H9 (cell line): ENCODE measurements at places on chromosomes 7 and 10. TPM values are rescaled to one million over a fixed set of nuclear protein-coding genes. Genes with fewer than 3 reads are reported as not detected.

DNA sequence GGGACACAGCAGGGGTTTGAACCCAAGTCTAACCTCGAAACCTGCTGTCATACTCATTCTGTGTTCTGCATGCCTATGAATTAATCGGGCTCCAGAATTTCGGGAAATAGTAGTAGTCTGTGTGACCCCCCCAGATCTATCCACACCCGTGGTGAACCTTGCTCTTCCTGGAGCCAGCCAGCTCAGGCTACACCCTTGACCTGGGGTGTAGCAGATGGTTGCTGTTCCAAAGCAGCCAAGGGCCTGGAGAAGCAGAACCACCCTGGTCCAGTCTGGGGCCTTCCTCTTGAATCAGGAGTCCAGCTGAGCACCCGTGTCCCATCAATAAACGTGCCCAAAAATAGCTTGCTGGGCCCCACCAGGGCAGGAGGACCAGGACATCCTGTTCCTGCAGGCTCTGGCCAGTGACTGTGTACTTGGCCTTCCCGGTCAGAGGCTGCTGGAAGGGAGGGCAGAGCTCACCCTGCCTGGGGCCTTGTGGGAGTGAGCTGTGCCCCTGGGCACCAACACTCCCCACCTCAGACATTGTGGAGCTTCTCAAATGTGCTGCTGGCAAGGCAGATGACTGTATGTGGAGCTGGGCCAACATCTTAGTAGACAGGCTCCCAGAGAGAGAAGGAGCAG is 101.2 kb upstream of the ZNF716 start:
- no peak for DNase-seq

GRCh38 chr10:86756511-86757112 is at the start of gene BMPR1A:
Gene BMPR1A, plus strand, starts transcription at chr10:86756619. Its CDS starts 119,400 bp downstream, at chr10:86876019.
- peak; percentile 91 for DNase-seq

DNA sequence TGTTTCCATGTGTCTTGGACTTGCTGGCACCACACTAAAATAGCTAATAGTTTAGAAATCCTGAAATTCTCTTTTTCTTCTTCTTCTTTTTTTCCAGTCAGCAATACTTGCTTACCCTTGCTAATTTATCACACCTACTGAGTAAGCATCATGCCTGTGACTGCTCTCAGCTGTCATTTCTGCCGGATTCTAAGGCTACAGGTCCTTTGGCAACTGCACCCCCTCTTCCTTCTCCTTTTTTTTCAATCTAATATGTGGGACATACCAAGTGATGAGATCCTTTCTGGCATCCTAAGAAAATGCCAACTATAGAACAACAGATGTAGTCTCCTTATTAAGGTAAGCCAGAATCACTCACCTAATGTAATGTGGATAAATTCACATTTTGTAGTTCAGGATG is 444.7 kb downstream of the MAGI2 start:
- DNase-seq, result no peak

DNA sequence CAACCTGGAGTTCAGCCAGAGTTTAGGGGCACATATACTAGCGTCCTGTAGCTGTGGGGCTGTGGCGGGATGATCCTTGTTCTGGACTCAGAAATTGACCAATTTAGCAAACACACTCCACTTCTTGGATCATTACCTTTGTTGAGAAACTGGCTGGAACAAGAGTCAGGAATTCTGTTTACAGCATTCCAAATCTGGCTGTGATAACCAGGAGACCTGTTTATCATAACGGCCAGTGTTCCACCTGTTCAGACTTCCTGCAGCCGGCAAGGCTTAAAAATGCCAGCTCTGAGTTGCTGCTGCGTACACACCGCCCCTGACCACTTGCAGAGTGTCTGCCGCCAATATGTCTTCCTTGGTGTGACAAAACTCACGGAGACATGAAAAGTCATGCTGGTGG is 64.8 kb downstream of the ARMC3 start:
- no peak for DNase-seq

DNA sequence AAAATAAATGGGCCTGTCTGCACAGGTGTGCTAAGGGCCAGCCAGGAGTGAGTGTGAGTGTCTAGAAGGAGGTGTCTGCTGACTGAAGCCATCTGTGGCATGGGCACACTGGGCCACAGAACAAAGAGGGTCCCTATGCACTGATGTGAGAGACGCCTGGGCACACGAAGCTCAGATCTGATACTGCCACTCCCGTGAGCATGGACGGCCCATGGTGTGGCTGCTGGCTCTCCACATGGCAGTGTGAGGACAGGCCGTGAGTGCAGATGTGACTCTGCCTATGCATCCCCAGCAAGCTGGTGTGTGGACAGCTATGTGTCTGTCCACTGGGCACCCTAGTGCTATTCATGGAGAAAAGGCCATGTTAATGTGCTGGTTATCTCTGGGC is 12.8 kb upstream of the MYL7 start:
- no peak for DNase-seq

GRCh38 chr10:82089327-82089726 is 214.3 kb downstream of the NRG3 start:
- DNase-seq, result peak; percentile 42

DNA sequence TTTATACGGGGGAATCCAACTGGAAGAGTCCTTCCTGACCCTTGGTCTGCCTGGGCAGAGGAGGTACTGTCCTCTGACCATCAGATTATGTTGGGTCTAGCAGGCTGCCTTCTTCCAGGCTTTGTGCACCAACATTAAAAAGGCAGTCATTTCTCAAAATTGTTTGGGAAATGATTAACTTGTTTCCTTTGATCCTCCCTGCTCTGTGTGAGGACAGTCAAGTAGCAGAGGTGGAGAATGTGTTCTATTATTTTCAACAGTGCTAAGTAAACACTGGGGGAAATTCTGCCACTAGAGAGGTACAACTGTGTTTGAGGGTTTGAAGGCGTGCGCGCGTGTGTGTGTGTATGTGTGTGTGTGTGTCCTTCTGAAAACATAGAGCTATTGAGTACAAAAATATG is 20.6 kb downstream of the ACSL5 start:
- DNase-seq, result no peak

DNA sequence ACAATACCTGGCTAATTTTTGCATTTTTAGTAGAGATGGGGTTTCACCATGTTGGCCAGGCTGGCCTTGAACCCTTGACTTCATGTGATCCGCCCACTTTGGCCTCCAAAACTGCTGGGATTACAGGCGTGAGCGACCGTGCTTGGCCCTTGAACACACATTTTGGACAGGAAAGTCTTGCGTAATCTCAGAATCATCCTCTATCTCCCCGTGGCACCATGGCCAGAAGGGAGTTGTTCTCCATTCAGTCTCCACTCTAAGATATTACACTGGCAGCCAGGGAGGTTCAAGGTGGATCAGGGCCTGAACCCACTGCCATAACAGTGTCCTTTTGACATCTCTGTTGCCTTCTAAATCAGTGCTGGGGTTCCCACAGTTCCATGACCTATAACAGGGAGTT is 29.2 kb upstream of the GALNTL5 start:
- no peak for DNase-seq

- no peak for DNase-seq
Measured at GRCh38 chr10:24929056-24929544, 23.3 kb downstream of the PRTFDC1 start.

- no peak for DNase-seq
Measured at GRCh38 chr10:78542141-78542489, 508.5 kb downstream of the RPS24 start.

- peak; percentile 55 for DNase-seq
Measured at GRCh38 chr10:121595806-121596688, 2.2 kb downstream of the FGFR2 start.

DNA sequence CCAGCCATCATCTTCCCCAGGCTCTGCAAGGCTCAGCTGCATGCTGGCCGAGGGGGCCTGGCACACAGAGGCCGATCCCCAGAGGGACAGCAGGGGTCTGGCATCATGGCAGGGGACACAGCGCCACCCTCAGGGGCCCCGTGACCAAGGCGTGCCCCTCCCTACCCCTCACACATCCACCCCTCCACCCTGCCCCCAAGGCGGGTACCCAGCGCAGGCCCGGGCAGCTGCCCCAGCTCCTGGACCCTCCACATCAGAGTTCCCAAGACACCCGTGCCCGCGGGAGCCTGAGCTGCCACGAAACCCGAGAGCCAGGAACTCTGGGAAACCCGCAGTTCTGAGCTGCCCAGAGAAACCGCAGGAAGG is 46.5 kb upstream of the TNRC18 start:
- DNase-seq, result no peak

DNA sequence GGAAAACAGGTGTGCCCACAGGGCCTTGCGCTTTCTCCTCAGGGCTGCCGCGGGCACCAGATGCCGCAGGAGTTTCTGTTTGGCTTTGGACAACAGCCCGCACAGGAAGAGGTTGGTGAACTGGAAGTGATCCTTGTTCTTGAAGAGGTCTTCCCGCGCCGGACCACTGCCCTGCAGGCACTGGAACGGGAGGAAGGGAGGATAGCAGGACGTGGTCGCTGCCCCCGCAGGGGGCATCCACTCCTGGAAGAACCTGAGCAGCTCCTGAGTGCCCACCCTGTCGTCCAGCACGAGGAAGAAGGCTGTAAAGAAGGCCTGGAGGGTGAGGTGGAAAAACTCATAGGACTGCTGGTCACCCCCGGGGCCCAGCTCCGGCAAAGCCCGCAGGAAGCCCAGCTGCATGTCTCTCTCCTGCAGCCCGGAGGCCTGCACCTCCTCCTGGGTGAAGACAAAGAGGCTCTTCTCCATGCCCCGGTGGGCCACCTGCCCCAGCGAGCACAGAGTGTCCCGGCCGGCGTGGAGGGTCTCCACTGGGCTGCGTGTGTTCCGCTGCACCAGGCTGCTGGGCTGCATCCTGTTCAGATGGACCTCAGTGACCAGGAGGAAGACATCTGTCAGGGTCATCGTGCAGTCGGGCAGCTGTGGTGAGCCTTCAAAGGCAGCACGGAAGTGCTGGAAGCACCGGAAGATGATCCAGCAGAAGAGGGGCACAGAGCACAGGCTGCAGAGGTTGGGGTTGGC is 26.9 kb downstream of the NOD1 start:
- DNase-seq, result no peak

- DNase-seq, result peak; percentile 82
Measured at GRCh38 chr10:34815185-34816084, at the start of gene PARD3. Gene PARD3, minus strand, starts transcription at chr10:34815296. Its CDS starts 301 bp downstream, at chr10:34814995.

DNA sequence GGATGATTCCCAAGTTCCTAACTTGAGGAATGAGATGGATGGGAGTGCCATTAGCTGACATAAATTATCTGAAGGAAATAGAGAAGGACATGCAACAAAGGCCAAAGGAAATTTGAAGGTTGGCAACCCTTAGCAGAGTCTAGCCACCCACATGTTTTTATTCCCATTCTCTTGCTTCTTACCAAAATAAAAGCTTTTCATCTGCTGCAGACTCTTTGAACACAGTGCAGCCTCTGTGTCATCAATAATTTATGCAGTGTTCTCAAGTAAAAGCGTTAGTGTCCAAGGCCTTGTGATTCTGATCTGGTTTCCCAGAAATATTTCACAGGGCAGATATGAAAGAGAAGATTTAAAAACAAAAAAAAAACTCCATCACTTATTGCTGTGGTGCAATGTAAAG is 98.5 kb downstream of the ST7 start:
- DNase-seq, result no peak

The PTF1A gene
- total RNA-seq, result not detected in 2 replicates

The BRAT1 gene
- 41.2 and 42.6 TPM in 2 replicates for total RNA-seq

The SUGCT gene
- total RNA-seq, result 2.7 and 5.4 TPM in 2 replicates

The C10orf53 gene
- total RNA-seq, result not detected in 2 replicates

The NACAD gene
- 6.4 and 8.0 TPM in 2 replicates for total RNA-seq

The RAB19 gene
- total RNA-seq, result 14.4 and 15.1 TPM in 2 replicates
